ENCODE measurements at places on chromosomes 6 and 20.

DNA sequence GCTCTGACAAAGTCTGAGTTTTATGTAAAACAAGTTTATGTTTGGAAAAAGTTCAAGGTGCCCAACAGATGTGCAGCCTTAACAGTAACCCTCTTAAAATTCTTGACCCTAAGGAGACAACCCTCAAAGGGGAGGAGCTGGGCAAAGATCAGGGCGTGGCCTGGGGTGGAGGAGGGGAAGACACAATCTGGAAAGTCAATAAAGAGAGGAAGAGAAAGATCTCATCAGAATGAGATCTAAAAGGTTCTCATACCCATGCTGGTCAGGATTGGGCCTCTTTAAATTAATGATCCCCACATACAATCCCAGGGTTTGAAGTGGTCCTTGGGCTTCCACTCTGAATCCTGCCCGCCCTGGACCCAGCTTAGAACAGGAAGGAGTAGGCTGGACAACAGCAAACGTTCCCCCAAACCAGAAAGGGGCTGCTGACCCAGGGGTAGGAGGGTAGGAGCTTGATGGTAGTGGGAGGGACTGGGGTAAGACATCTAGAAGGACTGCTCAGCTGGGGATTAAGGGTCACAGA lies 33.0 kb downstream of the FOXP4 start:
- DNase-seq = no peak

- DNase-seq = no peak
Observed at GRCh38 chr6:9593554-9593953, 821.3 kb downstream of the TFAP2A start.

DNA sequence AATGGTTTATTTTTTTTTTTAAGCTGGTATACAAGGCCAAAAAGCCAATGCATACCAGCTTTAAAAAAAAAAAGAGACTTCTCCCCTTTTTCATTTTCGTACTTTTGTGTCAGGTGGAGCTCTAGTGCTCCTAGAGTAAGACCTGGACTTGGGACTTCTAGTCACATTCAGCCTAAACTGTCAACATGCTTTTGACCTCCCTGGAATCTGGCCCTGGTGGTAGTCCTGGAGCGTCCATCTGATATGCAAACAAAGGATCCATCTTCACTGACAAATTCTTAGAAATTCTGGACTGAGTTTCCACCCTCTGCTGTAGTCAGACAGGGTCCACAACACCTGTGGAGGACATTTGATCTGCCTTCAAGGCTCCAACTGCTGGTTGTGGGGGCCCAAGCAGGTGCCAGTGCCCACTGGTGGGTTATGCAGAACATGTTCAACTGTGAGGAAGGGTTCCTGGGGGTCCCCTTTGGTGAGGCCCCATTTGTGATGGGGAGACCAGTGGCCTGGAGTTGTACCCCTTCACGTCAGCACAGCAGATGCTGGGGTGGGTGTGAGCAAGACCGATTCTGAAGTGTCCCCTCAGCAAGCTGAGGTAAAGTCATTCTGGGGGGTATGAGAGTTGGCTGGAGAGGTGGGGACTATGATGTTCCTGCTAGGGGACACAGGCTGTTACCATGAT lies 12.6 kb upstream of the PCMTD2 start:
- no peak for DNase-seq

DNA sequence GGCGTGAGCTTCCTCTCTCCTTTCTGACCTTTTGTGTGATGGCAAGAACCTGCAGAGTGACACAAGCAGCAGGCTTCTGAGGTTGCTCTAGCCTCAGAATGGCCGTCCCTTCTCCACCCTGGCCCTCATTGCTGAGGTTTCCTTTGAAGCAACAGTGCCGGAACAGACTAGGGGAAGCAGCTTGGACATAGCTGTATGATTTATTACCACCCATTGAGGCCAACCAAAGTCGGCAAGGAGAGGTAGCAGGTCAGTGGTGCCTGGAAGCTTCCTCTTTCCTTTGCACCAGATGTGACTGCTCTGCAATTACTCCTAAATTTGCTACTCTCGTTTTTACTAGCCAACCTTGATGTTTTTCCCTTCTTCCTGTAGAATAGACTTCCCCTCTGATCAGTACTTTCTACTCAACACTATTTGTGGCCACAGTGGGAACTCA lies 31.4 kb downstream of the PTPN1 start:
- DNase-seq = no peak

- no peak for DNase-seq
Observed at GRCh38 chr20:47847884-47848485, 62.7 kb upstream of the SULF2 start.

DNA sequence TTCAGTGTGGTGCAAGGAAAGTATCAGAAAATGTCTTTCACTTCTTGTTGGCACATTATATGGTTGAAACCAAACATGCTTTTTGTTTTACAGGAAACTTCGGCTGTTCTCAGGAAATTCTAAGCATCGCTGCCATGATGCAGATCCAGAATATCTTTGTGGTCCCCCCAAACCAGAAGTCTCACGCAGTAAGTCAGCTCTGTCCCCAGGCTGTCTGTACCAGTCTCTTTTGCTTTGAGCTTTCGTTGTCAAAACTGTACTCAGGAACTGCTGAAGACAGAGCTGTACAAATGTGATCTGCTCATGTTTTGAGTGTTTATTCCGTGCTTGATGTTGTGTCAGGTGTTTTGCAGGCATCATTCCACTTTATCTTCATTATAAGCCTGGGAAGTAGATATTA lies 59.6 kb downstream of the DHX35 start:
- no peak for DNase-seq

DNA sequence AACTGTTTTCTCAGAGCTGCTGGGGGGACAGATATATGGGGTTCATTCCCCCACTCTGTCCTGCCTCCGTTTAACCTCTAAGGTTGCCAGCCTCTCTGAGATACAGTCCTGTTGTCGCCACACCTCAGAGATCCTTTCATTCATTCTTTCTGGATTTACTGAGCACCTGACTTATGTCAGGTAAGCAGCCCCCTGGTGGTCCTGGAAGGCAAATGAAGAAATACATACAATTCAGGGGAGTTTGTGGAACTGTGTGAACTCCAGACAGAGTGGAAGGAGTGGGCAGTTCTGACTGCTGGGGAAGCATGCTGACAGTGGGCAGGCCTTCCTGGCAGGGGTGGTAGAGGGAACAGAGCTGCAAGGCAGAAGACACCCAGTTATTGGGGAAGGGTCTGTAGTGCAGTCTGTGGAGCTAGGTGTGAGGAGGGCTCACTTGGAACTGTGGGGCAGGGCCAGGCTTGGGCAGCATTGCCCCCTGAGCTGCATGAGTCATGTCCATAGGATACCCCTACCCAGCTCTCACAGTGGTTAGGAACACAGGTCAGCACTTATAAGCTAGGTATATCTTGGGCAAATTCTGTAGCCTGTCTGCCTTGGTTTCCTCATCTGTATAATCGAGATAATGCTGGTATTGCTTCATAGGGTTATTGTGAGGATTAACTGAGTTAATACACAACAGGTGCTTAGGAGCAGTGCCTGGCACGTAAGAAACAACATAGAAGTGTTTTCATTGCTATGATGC lies 12.8 kb upstream of the SGK2 start:
- DNase-seq = no peak

- no peak for DNase-seq
Observed at GRCh38 chr6:9564021-9564420, 850.9 kb downstream of the TFAP2A start.

GRCh38 chr6:37059344-37060194 lies 54.1 kb downstream of the FGD2 start:
- peak; percentile 89 for DNase-seq

DNA sequence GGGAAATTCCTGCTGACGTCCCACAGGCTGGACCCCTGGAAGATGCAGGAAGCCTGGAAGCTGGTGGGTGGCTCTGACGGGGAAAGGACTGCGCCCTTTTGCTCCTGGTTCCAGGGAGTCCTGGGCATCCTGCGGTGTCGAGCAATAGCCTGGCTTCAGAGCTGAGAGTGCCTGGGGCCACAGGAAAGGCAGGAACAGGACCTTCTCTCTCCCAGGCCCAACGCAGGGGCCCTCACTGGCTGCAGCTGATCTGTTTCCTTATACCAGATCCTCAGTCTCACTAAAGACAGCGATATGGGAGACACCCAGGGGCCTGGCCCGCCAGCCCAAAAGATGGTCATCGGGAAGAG lies 1.4 kb downstream of the B3GALT4 start:
- no peak for DNase-seq

- DNase-seq = no peak
Observed at GRCh38 chr6:82268301-82268846, 20.8 kb upstream of the IBTK start.

- no peak for DNase-seq
Observed at GRCh38 chr6:89269252-89269651, 45.8 kb downstream of the GABRR2 start.

DNA sequence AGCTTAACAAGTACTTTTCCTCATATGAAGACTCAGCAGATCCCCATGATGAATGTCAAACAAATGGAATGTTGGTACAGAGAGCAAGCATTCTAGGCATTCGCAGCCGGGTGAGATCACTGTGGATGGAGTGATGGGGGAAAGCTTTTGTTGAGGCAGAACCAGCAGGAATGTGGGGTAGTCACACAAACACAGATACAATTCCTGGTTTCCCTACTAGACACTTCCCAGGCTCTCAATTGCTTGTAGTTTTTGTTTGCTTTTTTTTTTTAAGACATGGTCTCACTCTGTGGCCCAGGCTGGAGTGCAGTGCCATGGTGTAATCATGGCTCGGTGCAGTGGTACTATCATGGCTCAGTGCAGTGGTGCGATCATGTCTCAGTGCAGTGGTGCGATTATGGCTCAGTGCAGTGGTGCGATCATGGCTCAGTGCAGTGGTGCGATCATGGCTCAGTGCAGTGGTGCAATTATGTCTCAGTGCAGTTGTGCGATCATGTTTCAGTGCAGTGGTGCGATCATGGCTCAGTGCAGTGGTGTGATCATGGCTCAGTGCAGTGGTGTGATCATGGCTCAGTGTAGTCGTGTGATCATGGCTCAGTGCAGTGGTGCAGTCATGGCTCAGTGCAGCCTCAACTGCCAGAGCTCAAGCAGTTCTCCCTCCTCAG lies 15.4 kb upstream of the IER3 start:
- DNase-seq = peak; percentile 85

- no peak for DNase-seq
Observed at GRCh38 chr20:25571817-25572216, 13.5 kb downstream of the NINL start.

- DNase-seq = no peak
Observed at GRCh38 chr6:16929809-16930208, 168.5 kb upstream of the ATXN1 start.

DNA sequence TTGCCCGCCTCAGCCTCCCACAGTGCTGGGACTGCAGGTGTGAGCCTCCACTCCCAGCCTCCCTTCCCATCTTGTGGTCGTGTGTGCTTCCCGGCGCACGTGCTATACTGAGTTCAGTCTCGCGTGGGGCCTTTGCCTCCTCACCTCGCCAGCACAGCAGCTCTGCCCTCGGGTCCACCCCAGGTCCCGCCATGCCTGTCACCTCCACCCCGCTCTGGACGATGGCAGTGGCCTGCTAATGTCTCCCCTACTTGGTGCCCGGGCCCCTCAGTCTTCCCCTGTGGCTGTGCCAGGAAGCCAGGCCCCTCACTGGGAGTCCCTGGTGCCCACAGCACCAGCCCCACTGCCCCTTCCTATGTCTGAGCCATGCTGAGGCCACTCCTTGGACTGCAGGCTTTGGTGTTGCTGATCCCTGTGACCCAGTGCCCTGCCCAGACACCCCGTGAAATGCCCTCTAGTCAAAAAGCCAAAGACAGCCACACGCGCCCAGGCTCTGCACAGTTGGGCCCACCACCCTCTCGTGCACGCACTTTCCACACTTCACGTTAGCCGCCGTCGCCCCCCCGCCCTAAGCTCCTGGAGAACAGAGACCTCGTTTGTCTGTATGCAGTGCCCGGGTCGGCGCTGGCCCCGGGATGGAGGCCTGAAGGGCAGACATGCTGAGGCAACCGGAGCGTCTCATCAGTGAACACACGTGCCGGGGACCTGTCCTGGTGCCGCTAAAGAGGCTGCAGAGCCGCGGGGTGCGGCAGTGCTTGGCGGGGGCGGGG lies 14.3 kb downstream of the HRH3 start:
- DNase-seq = no peak

- DNase-seq = no peak
Observed at GRCh38 chr6:133187657-133188453, 53.3 kb upstream of the EYA4 start.

- no peak for DNase-seq
Observed at GRCh38 chr20:10432079-10432478, 1.9 kb downstream of the MKKS start.

DNA sequence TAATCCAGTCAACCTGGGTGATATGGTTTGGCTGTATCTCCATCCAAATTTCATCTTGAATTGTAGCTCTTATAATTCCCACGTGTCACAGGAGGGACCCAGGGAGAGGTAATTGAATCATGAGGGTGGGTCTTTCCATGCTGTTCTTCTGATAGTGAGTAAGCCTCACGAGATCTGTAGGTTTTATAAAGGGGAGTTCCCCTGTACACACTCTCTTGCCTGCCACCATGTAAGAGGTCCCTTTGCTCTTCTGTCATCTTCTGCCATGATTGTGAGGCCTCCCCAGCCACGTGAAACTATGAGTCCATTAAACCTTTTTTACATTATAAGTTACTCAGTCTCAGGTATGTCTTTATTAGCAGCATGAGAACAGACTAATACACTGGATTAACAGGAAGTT lies 19.5 kb downstream of the GSTA3 start:
- no peak for DNase-seq

GRCh38 chr20:52936351-52937340 lies 35.5 kb upstream of the TSHZ2 start:
- no peak for DNase-seq

DNA sequence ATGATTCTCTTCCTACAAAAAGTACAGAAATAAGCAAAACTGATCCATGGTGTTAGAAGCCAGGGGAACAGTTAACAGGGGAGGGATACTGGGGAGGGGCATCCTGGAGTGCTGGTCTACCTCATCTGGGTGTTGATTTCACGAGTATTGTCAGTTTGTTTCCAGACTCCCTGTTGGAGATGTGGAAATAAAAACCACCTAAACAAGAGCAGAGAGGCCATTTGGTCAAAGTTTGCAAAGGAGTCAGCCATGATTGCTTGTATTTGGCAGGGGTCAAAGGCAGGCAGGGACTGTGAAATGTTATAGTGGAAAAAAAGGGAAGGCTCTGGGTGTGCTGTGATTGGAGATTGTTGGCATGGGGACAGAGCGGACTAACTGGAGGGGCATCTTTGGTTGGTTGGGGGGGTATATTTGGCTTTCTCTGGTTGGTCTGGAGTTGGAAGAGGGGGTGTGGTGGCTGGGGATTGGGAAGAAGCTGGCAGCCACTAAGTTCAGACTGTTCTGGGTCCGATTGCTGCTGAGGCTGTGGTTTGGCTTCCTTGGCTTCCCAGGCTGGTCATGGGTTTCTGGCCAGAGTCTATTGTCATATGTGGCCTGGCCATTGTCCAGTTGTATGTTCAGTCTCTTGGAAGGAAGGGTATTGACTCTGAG lies 14.9 kb upstream of the PANK2 start:
- DNase-seq = no peak

GRCh38 chr6:39841923-39842322 lies 49.7 kb downstream of the DAAM2 start:
- no peak for DNase-seq

DNA sequence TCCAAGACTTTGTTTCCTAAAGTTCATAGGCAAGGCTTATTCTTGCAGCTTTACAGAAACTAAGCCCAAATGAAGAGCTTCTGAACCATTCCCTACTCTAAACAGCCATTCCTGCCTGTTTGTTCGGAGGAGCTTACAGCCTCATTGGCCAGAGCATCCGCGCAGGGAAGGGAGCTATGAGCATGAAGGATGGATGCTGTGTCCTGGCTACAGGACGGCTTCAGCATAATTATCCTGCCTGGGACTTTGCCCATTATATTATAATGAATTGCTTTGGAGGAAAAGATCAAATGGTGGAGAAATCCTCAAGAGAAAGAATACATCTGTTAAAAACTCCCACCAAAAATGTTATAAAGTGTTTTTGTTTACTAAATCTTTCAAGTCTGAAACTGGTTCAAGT lies 378.2 kb upstream of the BTBD3 start:
- DNase-seq = no peak
